Kidney capillary endothelial cell (primary cell): ENCODE measurements at places on chromosomes 4 and X.
A peak's percentile ranks its signal among the peaks of the same experiment; 100 is the strongest.

GRCh38 chr4:17324386-17324830 is 187.5 kb downstream of the QDPR start:
- DNase-seq: peak; percentile 46

DNA sequence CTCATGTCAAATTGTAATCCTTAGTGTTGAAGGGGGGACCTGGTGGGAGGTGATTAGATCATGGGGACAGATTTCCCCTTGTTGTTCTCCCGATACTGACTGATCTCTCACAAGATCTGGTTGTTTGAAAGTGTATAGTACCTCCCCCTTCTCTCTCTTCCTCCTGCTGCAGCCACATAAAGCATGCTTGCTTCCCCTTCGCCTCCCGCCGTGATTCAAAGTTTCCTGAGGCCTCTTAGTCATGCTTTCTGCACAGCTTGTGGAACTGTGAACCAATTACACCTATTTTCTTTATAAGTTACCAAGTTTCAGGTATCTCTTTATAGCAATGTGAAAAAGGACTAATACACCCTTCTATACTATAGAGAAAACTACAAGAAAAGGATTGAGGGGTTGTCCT is 1170.5 kb upstream of the AGA start:
- DNase-seq: no peak

- DNase-seq: no peak
These were observed 143.0 kb upstream of the PLAC1 start for GRCh38 chrX:134801267-134801666.

- no peak for DNase-seq
These were observed 38.0 kb downstream of the CCNG2 start for GRCh38 chr4:77194989-77195388.

DNA sequence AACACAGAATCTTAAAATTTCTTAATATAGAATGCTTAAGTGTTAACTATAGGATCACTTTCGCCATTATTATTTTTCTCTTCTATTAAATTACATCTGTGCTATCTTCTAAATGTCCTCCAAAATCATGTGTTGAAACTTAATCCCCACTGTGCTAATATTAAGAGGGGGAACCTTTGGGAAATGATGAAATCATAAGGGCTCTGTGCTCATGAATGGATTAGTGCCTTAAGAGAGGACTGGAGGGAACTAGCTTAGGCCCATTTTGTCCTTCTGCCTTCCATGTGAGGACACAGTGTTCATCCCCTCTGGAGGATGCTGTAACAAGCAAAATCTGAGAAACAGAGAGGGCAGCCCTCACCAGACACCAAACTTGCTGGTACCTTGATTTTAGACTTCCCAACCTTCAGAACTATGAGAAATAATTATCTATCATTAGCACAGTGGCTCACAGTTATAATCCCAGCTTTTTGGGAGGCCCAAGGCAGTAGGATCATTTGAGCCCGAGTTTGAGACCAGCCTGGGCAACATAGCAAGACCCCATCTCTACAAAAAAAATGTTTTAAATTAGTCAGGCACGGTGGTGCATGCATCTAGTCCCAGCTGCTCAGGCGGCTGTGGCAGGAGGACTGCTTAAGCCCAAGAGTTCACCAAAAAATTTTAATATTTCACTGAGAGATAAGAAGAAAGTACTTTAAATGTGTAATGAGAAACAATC is 26.3 kb downstream of the KLHL8 start:
- DNase-seq: no peak
